ENCODE measurements at places on chromosomes 2 and 18.
A peak's percentile ranks its signal among the peaks of the same experiment; 100 is the strongest.

- no peak for DNase-seq
Measured at GRCh38 chr18:65279668-65280305, 471.0 kb upstream of the CDH7 start.

DNA sequence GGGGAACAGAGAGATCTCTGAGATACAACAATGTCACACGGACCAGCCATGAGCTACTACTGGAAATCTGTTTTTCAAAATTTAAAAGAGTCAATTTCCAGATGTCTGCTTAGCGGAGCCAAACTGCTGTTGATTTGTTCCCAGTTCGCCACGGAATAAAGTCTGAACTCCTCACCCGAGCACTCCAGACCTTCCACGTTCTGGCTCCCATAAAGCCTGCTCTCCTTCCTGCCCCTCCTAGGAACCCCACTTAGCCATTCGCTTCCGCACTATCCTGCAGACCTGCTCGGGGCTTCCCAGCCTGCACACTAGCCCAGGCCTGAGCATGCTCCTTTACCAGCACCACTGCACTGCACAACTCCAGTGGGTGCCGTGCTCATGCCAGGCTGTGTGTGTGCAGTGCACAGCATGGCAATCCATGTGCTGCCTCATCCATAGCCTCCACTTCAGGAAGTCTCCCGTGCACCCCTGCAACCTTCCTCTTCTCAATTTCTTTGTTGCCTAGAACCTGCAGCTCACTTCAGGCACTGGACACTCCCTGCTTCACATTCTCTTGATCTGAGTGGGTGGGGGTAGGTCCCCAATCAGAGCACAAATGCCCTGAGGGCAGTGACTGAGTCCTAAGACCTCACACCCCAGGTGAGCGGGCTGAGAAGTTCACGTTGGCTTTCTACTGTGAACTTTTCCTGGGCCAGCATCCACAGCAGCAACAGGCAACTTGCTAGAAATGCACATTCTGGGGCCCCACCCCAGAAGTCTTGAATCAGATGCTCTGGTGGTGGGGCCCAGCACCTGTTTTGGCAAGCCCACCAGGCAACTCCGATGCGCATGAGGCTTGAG is 53.7 kb downstream of the ZBTB7C start:
- DNase-seq, result no peak

DNA sequence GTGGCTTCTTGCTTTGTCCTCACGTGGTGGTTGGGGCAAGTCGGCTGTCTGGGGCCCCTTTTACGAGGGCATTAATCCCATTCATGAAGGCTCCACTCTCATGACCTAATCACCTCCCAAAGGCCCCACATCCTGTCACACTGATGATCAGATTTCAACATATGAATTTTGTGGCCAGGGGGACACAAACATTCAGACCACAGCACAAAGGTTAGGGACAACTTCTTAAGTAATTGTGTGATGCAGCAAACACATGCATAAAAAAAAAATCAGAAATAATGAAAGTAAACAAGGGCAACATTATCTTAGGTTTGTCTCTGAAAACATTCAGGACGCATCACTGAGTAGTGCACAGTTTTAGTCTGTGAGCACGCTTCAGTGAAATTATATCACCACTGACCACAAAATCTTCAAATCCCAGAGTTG is 54.2 kb upstream of the FRZB start:
- no peak for DNase-seq

DNA sequence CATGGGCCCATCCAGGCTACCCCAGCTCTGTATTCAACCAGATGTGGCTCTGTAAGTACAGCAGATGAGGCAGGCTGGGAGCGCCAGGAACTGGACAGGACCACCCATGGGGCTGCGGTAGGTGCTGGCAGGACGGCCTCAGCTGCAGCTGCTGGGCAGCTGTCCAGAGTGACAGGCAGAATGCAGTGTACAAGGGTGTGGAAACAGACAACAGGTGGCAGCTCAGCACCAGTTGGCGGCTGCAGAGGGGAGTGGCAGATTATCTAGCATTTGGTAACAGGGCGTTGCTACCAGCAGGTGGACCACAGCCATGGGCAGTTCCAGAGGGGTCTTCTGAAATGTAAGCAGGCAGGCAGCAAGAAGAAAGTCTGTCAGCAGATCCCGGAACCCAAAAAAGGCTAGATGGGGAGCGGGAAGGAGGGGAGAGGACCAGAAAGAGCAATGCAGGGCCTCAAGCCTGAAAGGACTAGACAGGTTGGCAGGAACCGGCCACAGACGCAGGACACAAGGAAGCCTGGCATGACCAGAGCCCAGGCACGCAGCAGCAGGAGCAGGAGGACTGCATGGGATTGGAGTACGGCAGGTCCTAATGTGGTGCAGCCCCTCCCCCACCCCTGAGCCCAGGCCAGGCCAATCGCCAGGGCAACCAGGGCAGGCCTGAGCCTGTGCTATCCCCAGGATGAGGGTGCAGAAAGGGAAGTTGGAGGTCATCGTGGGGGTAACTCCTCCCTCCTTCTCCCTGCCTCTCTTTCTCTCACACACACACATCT is 24.7 kb downstream of the PKDCC start:
- DNase-seq, result no peak

GRCh38 chr2:240557808-240558207 is at the start of gene ANKMY1:
TSS of gene ANKMY1 (minus strand) at chr2:240557988. CDS start at chr2:240557335, 653 bp downstream.
- peak; percentile 85 for DNase-seq

GRCh38 chr2:203908797-203909185 is 27.8 kb upstream of the ICOS start:
- DNase-seq, result no peak

DNA sequence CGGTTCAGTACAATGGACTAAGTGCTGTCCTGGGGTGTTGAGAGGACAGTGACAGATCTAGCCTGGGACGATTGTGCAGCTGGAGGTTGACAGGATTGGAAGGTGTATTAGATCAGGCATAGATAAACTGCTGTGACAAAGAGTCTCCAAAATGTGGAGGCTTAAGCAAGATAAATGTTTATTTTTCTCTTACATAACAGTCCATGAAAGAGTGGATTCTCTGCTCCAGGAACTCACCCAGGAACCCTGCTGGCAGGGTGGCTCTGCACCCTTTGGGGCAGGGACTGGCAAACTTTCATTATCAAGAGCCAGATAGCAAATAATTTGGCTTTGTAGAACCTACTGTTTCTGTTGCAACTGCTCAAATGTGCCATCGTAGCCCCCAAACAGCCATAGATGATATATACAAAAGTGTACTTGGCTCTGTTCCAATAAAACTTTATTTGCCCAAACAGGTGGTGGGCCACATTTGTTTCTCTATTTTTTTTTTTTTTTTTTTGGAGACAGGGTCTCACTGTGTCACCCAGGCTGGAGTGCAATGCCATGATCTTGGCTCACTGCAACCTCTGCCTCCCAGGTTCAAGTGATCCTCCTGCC is 9.7 kb downstream of the HRH4 start:
- DNase-seq, result no peak

GRCh38 chr18:50284255-50284885 is 3.0 kb upstream of the MBD1 start:
- peak; percentile 19 for DNase-seq

- DNase-seq, result peak; percentile 2
Measured at GRCh38 chr2:71935262-71935848, 212.3 kb downstream of the CYP26B1 start.

DNA sequence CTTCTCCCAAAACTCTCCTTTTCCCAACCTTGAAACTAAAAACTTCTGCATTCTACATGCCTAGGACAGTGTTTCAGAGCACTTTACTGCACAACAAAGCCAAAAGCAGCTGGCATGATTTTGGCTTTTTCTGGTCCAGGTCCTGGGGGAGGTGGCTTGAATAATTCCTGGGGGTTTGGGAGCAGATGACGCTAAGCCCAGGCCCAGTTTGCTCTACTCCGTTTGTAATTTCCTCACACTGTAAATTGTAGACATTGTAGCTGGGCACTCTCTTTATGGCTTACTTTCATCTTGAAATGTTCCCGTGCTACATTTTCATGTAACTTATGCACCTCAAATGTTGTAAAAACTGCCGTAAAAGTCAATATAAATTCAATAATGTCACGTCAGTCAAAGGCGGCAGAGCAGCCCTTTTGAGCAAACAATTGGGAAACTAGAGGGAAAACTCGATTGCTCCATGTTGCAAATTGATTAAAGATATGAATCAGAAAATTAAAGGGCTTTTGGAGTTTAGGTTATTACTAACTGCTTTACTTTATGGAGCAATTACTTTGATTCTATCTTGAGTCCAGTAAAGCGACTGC is 373.2 kb upstream of the SLC14A2 start:
- no peak for DNase-seq

- DNase-seq, result no peak
Measured at GRCh38 chr2:207434899-207435465, 94.8 kb upstream of the CREB1 start.

GRCh38 chr2:143296089-143296488 is 166.9 kb downstream of the ARHGAP15 start:
- DNase-seq, result no peak

DNA sequence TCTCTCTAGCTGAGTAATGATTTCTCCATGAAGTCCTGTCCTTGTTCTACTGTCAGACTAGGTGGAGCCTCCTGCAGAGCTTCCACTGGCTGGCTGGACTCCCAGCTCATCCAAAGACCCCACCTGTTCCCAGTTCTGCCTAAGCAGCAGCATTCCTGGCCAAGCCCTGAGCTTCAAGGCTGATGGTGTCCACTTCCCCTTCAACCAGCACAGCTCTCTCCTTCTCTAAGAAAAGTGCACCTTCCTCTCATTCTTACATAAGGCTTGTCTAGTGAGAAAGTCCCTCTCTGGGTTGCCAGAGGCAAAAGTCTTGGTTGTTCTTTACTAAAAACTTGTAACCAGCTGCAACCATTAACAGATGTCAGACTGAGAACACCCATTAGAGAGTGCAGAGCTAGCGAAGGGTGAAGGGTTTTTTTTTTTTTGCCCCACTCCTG is 58.9 kb downstream of the CXCR4 start:
- no peak for DNase-seq

GRCh38 chr2:226300196-226300886 is 499.3 kb downstream of the IRS1 start:
- DNase-seq, result no peak

GRCh38 chr2:158443606-158444005 is 12.9 kb downstream of the CCDC148 start:
- no peak for DNase-seq

DNA sequence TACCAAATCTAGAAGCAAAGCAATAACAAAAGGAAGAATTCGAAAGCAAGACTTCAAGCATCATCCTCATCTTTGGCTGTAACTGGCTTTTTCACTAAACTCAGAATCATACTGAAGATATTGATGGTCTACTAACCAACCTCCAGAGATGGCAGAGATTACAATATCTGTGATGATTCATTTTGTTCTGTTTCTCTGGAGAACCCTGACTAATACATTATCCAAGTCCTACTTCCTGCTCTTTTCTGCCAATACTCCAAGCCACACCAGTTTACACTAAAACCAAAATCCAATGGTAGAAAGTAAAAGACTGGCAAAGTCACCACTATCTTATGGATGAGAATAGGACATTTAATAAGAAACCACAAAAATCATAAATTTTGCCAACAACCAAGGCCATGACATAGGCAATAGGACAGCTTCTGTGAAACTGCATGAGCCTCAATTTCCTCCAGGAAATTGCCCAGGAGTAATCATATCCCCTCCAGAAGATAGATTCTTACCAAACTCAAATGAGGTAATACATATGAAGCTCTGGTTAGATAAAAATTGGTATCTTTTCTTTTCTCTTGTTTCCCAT is 159.8 kb downstream of the METTL4 start:
- DNase-seq, result no peak

- no peak for DNase-seq
Measured at GRCh38 chr18:79413426-79413825, 17.7 kb downstream of the NFATC1 start.

- DNase-seq, result no peak
Measured at GRCh38 chr18:30245766-30246455, 796.6 kb downstream of the DSC3 start.

- DNase-seq, result no peak
Measured at GRCh38 chr2:235561450-235561849, 67.6 kb downstream of the AGAP1 start.

DNA sequence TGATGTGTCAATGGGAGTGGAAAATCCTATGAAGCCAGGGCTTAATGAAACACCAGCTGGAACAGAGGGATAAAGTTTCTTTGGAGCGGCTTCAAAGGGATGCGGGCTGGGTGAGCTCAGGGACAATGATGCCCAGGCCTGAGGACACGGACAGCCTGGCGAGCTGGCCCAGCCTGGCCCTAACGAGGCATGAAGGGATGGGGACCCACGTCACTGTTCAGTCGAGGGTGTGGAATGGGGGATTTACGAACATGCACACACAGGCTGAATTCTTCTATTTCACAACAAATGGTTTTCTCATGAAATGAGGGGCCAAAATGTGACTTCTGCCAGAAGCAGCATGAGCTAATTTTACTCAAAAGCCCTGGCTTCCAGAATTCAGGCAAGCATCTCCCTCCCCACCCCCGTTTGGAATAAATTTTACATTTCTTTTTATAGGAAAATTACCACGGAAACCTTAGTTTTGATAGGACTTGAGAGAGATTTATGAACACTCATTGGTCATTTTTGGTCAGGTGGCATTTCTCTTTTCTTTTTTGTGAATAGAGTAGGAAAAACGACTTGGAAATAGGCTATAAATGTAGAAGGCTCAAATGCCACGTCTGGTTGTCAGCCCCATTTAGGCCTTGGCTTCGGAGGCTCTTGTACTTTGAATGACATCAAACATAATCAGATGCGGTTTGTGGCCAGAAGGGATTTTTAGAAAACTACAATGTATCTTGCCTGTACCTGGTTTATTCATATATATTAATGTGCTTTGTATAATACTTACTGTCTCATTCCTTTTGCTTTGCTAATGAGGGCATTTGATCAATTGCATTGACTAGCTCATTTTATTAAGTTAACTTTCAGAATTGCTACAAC is 893.8 kb upstream of the CELF4 start:
- no peak for DNase-seq

- no peak for DNase-seq
Measured at GRCh38 chr18:75041586-75041985, 167.4 kb downstream of the PTGR3 start.

Data from activated T-cell treated with anti-CD3 and anti-CD28 coated beads, Interleukin-2, amount 50 U/mL, for 48 hours (primary cell).